ENCODE measurements at places on chromosomes 2 and 18.

DNA sequence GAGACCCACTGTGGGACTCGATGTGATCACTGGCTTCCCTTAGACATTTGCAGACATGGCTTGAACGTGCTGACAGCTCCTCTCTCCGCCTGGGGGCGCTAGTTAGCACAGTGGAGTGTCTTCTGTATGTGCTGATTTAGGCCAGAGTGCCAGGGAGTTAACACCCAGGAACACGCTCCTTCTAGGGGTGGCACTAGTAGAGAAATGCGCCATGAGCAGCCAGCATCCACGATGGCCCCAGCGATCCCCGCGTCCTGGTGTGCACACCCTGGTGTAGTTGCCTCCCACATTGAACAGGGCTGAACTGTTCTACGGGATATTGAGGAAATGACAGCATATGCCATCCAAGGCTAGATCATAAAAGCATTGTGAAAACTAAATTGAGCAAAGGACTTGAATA lies 11.4 kb upstream of the NMUR1 start:
- no peak for DNase-seq

DNA sequence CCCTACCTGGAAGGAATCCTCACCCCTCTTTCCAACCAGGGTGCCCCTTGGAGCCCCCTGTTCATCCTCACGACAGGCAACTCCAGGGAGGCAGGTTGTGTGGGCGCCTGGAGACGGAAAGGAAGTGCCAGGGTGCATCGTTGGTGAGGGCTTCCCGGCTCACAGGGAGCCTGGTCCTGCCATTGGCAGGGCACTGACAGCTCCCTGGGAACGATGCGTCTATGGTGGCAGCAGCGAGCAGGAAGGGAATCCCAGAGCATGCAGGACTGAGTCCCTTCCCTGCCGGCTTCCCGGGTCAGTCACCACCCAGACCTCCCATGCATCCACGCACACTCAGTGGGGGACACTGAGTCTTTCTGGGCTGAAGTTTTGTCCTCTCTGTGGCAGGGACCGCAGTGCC lies 117.6 kb downstream of the INHBB start:
- no peak for DNase-seq

DNA sequence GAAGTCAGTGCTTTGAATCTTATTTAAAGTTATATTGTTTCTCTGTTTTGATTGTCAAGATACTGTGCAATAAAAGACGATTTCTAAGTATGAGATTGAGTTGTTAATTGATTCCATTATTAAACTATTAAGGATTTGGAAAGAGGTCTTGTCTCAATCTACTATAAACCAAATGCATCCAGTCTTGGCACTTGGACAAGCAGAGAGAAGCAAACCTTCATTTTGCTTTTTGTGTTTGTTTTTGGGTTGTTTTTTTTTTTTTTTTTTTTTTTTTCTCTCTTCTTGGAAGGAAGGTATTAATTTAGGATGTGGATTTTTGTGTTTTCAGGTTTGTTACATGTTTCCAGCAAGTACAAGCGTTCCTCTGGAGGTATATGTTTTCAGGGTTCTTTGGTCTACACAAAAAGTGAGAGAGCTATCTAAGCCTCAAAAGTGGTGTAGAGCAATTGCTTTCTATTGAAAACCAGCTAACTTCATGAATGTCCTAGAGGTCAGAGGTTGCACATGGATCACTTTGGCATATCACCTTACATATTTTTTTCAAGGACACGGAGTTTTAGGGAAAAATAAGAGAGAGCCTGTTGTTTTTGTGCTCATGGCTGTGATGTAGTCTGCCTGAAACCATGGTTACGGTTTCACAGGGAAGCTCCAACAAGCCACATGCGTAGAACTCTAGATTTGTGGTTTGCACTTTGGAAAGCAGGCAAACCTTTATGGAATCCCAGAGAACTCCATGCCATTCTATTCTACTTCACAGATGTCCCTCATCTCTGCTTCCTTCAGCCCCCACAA lies 1.8 kb downstream of the PRKCE start:
- DNase-seq: no peak

DNA sequence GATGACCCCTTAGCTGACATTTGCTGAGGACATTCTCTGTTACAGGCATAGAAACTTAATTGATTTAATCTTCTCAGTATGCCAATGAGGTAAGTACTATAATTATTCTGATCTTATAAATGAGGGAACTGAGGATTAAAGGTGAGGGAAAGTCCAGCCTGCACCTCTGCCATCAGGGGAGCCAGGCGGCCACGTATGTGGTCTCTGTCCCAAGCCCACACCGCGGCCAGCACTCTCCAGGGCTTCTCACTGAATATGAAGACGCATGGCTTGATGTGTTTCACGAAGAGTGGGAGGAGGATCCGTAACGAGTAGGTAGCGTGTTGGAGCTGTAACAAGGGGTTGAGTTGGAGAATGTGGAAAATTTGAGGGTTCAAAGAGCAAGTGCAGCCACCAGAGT lies 154.4 kb downstream of the TMEM18 start:
- DNase-seq: no peak

DNA sequence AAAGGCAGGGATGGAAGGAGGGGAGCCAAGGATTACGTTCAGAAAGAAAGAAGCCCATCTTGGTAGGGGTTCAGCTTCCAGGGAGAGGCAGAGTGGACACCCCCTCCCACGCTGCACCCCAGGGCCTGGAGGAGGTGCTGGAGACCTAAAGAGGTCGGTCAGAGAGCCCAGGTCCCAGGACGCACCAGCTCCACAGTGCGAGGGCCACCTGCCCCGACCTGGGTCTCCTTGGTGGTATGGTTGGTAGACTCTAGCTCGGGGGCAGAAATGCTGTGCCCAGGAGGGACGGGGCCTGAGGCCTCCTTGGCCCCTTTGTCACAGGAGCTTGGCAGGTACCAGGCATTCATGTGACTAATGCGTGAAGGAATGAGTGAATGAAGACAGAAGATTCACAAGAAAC lies 87.1 kb upstream of the RAB6C start:
- DNase-seq: no peak

- peak; percentile 95 for DNase-seq
These were observed 46.6 kb upstream of the TPO start for GRCh38 chr2:1366546-1367134.

- DNase-seq: no peak
These were observed 26.1 kb downstream of the IGFBP2 start for GRCh38 chr2:216659276-216659675.

DNA sequence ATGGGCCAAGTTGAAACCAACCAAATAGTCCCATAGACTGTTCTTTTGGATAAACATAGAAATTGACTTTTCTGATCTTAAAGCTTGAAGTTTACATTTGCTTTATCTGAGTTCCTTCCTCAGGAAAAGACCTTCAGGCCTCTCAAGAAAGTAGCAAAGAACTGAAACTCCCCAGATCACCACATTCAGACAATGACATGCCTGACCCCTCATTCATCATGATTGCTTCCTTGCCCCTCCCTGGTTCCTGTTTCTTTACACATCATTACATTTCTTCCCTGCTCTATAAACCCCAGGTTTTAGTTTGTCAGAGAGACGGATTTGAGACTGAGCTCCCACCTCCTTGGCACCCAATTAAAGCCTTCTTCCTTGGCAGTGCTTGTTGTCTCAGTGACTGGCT lies 83.6 kb upstream of the ST3GAL5 start:
- DNase-seq: no peak

GRCh38 chr2:224354632-224355211 lies 47.2 kb downstream of the FAM124B start:
- no peak for DNase-seq

DNA sequence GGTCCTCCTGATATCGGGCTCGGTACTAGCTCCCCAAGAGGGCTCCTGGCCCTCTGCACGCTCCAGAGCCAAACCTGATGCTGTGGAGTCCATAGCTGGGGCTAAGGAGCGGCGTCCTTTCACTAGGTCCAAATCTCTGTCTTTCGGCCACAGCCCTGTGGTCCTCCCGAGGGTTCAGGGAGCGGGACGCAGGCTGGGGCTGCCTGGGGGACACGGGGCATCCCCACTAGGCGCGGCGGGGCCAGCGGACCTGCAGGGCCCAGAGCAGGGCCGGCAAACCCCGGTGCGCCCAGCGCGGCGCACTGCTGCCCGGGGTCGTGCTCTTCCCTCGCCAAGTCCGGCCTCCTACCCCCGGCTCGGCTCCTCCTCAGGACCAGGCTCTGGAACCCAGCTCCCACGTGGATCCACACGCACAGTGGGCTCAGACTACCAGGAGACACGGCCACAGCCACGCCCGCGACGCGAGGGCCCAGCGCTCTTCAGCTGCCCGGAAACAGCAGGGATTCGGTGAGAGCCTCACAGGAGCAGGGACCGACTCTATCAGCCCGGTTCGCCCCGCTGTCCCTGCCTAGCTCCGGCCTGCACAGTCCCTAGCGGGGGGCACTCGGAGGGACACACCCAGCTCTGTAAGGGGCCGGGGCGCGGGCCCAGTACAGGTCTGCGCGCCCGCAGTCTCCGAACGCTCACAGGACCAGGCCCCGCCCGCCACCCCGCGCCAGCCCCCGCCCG lies 593 bp downstream of the ZNF514 start:
- DNase-seq: peak; percentile 5

DNA sequence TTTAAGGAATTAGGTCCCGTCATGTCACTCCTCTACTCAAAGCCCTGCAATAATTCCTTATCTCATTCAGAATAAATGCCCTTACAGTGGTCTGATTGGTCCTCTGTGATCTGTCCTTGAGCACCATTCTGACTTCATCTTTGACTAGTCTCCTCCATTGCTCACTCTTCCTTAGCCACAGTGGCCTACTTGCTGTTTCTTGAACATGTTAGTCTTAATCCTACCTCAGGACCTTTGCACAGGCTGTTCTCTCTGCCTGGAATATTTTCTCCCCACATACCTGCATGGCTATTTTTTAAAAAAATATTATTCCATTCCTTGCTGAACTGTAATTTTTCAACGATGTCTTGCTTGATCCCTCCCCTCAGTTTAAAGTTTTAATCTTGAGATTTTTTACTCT lies 48.0 kb downstream of the QPCT start:
- DNase-seq: no peak

DNA sequence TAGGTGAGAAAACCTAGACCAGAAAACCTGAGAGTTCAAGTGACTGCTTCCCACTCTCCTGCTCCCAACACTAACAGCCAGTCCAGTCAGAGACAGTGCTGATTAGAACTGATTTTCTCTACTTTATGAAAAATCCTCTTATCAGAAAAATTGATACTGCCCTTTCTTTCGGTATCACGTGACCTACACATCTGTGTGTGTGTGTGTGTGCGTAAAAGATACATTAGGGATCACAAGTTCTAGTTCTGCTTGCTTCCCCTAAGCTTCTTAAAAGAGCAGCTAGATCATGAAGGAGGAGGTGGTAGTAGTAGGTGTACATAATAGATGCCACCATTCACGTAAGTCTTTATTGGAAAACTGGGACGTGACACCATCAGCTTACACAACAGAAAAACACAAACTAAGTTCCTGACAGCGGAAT lies 1.5 kb downstream of the ARL5A start:
- no peak for DNase-seq

GRCh38 chr18:44098551-44099098 lies 582.1 kb upstream of the SETBP1 start:
- no peak for DNase-seq

DNA sequence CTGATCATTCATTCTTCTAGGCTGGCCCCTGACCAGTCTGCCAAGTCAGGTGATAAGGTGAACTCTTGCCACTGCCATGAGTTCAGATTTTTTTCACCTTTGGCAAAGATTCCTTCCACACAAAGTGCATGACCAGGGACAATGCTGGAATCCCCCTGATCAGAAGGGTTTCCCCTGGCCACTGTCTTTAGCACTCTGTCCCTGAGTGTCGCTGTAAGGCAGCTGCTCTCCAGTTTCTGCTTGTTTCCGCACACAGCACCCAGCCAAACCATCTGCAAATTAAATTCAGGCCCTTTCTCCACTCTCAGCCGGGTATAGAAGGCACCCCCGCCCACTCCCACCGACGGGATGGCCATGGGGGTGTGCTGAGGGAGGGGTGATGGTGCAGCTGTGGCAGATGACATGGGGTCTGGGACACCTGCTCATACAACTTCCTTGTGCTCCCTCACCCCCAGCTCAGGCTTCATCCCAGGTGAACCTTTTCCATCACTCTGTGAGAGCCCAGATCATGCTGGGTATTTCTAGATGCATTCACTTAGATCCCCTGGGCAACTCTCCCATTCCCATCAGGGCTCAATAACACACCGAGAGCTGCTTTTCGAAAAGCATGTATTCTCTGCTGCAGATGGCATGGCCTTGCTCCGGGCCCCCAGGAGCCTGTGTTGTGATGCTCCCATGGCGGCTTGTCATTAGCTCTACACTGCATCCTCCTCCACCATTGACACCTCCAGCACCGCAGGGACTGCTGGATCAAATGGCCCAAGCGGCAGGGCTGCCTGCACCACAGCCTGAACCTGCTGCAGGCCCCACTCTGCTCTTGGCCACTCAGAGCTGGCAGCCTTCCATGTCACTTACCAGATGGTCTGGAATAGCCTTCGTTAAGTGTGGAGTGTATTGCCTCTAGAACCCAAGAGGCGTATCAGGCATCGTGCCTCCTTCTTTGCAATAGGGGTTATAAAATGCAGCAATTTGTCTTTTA lies 52.3 kb upstream of the ROCK2 start:
- no peak for DNase-seq

DNA sequence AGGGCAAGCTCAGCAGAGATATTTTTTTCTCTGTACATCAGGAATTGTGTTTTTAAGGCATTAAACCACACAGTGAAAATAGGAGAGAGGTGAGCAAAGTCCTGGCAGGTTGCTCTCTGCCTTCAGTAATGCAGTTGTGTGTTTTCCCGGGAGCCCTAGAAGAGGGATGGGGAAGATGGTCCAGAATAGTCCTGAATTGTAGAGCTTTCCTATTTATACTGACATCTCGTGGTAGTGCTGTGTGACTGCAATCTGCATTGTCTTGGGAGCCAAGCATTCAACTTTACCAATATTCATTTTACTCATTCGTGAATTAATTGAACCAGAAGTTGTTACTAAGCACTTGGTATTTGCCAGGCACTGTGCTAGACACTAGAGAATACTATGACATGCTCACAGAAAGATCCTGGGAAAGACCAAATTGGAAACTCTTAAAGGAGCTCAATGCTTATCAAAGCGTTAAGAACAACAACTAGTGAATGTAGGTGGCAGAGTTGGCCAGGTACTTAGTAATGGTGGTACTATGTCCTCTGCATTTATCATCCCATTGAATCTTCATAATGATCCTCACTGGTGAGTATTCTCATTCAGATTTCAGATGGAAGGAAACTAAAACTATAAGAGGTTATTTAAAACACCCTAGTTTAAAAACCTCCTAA lies 214.6 kb downstream of the TRIB2 start:
- no peak for DNase-seq

DNA sequence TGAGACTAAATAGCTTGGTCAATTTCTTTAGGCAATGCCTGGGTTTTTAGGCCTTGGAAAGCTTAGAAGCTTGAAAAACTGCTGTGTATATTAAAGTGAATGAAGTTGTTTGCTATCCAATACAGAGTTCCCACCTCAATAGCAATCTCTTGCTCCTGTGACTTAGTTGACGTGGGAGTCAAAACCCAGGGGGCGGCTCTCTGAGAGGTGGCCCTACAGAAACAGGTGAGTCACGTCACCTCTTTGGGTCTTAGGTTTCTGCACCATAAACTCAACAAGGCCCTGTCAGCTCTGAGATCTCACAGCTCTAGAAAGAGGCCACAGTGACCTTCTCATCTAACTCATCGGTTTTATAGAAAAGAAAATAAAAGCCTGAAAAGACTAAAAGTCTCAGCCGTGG lies 79.6 kb downstream of the ADD2 start:
- no peak for DNase-seq

- no peak for DNase-seq
These were observed 12.3 kb downstream of the FLACC1 start for GRCh38 chr2:201344663-201345366.

GRCh38 chr2:123002660-123003248 lies 1022.3 kb upstream of the CNTNAP5 start:
- no peak for DNase-seq

Measured in NCI-H1436 (cell line).